Choroid plexus epithelial cell (primary cell): ENCODE measurements at places on chromosomes 12 and 14.

- no peak for DNase-seq
Measured at GRCh38 chr12:32536000-32536345, 136.6 kb downstream of the FGD4 start.

GRCh38 chr14:35998303-35998702 is 172.2 kb downstream of the BRMS1L start:
- no peak for DNase-seq

DNA sequence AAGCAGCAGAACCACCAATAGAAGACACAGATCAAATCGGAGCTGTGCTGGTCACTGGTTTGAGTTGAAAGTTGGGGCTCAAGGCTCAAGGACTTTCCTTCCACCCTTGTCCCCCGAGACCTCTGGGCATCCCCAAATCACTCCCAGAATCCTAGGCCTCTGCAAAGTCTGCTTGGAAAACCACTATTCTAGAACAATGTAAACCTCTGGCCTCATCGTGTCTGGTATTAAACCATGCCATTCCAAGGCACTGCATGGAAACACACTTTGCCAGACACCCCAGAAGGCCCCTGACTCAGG is 288.0 kb downstream of the DPF3 start:
- DNase-seq: no peak

GRCh38 chr14:23307146-23307530 is 505 bp downstream of the BCL2L2 start:
- DNase-seq: no peak

GRCh38 chr14:68701001-68701741 is 91.7 kb downstream of the ZFP36L1 start:
- DNase-seq: no peak

- no peak for DNase-seq
Measured at GRCh38 chr14:81511111-81511904, 22.3 kb downstream of the SEL1L start.

DNA sequence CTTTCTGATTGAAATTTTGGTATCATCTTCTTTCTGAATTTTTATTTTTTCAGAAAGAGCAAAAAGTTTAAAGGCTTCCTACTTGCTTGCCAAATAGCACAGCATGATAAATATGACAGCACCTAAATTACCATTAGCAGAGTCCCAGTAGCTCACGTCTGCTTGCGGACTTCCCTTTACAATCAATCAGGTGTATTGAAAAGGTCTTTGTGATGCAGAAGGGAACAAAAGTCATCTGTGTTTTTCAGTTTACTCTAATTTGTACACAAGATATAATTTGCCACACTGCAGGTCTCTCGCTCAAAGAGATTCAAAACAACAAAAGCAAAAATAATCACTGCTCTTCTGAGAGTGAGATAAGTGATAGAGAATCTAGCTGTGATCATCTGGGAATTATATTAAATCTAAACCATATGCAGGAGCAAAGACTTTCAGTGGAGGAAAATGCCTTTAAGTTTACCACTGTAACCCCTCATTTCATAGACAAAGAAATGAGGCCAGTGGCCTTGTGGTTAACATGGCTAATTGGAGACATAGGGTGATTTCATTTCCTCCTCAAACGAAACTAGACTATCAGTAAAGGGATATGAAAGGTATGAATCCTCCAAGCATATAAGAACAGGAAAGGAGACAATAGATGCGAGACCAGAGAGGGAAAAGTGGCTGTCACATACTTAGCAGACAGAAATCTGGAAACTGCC is 240.8 kb upstream of the TMPO start:
- no peak for DNase-seq

GRCh38 chr14:59067127-59067894 is 121.2 kb upstream of the DAAM1 start:
- no peak for DNase-seq
